ENCODE measurements at places on chromosomes 2 and 18.
A peak's percentile ranks its signal among the peaks of the same experiment; 100 is the strongest.

DNA sequence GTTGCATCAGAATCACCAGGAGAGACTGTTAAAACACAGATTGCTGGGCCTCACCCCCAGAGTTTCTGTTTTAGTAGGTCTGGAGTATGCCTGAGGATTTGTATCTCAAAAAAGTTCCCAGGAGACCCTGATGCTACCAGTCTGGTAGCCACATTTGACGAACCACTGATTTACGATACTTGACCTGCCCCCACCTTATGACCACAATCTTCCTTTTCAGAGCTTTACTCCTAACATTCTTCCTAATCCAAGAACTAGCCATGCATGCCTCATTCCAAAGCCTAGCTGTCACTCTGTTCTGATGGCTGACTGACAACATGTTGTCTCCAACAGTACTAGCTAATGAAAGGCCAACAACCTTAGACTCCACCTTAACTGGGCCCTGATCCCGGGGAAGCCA, 191.4 kb downstream of the MBD2 start:
- DNase-seq: no peak

- DNase-seq: no peak
These were observed 48.4 kb upstream of the LAPTM4A start for GRCh38 chr2:20099780-20100179.

DNA sequence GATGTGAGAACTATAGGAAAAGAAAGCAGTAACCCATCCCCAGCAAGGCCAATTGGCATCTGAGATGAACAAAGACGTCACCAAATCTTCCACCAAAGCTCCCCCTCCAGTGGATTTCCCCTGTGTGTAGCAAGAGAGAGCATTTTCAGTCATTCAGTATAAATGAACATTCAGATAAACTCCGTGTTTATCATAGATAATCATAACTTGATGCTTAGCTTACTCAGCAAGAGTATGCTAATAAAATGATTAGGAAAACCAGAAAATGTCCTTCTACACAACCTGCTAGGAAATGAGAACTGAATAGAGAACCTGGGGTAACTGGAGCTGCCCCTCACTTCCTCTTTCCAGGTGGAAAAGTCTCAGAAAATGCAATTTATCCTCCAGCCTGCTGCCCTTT, 198.0 kb upstream of the CCDC150 start:
- DNase-seq: no peak

DNA sequence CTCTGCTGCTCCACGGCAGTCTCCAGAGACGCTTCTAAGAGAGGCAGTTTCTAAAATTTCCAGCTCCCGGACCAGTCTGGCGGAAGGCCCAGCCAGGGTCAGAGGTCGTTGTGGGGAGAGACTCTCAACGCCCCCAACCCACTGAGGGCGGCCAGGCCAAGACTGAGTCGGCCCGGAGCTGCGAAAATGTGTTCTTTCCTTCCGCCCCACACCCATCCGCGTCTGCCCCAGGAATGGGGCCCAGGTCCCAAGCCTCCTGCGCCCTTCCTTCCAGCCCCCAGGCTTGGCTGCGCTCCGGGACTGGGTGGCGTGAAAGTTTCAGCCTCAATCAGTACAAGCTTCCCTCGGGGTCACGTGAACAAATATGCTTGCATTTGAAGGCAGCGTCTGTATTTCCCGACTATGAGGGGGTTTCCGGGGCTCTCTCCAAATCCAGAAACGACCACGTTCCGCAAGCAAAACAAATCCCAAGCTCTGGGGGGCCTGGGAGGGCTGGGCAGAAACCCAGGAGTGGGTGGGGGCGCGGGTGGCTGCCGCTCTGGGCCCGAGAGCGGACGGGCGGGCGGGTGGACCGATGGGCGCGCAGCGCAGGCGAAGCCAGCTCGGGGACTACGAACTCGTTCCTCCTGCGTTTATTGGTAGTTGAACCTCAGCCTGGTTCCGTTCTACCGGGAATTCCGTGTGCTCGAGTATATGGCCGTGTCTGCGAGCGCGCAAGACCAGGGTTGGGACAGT, 3.3 kb downstream of the HOXD3 start:
- no peak for DNase-seq

DNA sequence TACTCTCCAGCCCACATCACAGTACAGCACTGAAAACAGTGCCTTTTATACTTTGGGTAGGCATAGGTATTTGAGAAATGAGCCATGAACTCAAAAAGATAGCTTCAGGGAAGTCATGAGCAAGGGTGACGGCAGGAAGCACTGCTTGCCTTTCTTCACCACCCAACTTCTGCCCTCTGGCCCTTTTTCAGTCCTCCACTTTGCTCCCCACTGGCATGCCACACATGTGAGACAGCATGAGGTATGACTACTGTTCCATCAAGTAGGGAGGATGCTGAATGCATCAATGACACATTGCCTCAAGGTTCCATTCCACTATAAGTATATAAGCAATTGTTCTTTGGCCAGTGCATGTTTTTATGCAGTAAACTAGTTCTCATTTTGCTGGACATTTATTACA, 373.0 kb downstream of the NRXN1 start:
- no peak for DNase-seq

DNA sequence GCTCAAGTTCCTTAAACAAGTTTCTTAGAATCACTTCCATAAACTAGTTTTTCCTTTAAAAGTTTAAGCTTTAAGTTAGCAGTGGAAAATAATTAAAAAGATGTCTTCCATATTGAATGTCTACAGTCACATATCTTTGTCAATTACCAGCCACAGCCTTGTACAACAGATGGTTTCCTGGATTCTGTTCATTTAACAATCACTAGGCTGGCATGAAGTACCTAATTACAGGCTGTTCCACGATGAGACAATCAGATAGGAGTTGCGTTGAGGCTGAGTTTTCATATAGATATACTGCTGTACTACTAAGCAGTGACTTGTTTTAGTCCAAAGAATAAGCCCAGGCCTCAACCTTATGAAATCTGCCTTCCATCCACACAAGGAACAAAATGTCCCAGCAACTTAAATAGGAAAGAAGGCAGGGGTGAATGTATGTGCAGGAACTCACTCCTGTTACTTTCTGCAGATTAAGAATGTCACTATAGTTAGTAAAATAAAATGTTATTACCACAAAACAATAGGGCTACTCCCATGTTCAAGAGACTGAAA, 131.0 kb downstream of the ZAP70 start:
- no peak for DNase-seq

DNA sequence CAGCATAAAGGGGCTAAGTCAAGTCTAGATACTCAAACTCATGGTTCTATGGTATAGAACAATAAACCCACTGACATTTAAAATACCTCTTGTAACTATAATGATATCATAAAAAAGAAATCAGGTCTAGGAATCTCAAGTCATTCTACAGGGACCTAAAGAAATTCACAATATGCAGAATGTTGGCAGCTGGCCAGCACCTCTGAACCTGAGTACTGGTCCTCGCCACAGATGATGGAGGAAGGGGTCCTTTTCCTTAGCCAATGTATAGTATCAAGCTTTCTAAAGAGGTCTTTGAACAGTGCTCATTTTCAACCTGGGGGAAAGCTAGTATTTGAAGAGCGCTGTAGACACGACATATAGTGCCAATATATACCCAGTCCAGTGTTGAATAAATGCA, 108.4 kb upstream of the ITGB6 start:
- no peak for DNase-seq

DNA sequence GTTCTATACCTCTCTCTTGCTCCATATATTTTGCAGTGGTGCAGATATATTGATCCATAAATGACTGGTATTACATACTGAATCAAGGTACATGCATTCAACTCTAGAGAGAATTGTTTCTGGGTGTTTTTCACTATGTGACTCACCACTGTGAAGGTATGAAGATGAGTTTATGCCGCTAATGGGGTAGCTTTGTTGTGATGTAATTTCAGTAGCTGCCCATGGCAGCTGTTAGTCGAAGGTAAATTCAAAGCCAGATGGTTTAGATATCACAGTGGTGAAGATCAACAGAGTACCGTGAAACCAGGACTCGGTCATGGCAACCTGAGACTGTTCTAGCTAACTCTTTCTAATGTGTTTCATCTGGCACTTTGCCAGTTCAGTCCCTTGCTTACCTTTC, 50.4 kb downstream of the PKP4 start:
- DNase-seq: no peak

- DNase-seq: peak; percentile 52
These were observed 380.4 kb downstream of the CLIP4 start for GRCh38 chr2:29495536-29496060.

- DNase-seq: no peak
These were observed 50.8 kb upstream of the CWC22 start for GRCh38 chr2:180057706-180058412.

- no peak for DNase-seq
These were observed 2.2 kb downstream of the DSG2 start for GRCh38 chr18:31500051-31500688.

GRCh38 chr18:9612977-9613376, 1.4 kb downstream of the PPP4R1 start:
- no peak for DNase-seq

GRCh38 chr2:75065402-75066008, 107.1 kb downstream of the POLE4 start:
- DNase-seq: peak; percentile 55

GRCh38 chr2:160278879-160279177, 78.8 kb upstream of the ITGB6 start:
- DNase-seq: no peak

- DNase-seq: no peak
These were observed 85.6 kb downstream of the SMIM21 start for GRCh38 chr18:75341897-75342296.

DNA sequence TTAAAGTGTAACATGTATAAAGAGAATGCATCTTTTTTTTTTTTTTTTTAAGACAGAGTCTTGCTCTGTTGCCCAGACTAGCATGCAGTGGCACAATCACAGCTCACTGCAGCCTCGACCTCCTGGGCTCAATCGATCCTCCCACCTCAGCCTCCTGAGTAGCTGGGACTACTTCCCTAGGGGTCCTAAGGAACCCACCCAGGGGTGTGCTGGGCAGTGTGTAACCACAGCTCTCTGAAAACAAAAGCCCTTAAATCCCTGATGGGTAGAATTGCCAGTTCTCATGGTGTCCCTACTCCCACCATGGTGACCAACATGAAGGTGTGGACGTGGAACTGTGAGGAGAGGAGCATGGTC, 105.6 kb upstream of the ST3GAL5 start:
- no peak for DNase-seq

GRCh38 chr2:19898592-19899329, 3.0 kb downstream of the TTC32 start:
- DNase-seq: no peak

- no peak for DNase-seq
These were observed 23.9 kb downstream of the RBMS1 start for GRCh38 chr2:160469621-160470204.

DNA sequence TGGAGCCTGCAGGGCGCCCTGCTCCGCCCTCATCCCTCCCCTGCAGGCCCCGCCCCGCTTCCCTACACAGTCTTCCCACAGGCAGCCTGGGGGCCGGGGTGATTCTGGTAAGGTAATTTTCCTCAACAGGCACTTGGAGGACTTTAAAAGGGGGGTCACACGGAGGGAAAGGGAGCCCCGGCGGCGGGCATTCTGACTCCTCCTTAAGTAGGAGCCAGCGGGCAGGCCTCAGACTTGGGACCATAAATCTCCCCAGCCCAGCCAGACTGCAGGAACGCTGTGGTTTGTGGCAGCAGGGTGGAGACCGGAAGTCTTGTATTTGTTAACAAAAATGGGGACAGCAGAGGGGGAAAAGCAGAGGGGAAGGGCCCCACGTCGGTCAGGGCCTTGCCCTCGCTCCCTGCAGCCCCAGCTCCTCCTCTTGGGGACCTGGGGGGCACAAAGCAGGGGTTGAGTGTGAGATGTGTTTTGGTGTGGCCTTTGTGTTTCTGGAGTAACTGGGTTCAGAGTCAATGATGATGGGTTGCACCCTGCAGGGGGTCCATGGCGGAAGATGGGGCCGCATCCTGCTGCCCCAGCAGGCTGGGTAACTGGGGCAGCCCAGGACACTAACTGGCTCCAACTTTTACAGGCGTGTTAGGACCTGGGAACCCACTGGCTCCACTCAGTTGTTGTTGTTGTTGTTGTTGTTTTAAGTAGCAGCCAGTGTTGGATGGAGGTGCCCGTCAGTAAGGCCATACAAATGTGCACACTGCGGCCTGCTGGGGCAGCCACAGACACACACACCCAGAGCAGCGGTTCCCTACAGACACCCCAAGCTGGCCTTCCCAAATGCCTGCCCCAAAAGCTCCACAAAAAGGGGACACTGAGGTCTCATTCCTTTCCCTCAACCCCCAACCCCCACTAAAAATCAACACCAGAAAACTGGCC, 27.7 kb downstream of the SMAD7 start:
- peak; percentile 94 for DNase-seq

- no peak for DNase-seq
These were observed 43.2 kb downstream of the SP140 start for GRCh38 chr2:230268606-230269243.

GRCh38 chr2:99159594-99159993, 4.8 kb downstream of the LIPT1 start:
- no peak for DNase-seq

- DNase-seq: peak; percentile 32
These were observed 13.2 kb upstream of the DNAJC27 start for GRCh38 chr2:24984912-24985311.

DNA sequence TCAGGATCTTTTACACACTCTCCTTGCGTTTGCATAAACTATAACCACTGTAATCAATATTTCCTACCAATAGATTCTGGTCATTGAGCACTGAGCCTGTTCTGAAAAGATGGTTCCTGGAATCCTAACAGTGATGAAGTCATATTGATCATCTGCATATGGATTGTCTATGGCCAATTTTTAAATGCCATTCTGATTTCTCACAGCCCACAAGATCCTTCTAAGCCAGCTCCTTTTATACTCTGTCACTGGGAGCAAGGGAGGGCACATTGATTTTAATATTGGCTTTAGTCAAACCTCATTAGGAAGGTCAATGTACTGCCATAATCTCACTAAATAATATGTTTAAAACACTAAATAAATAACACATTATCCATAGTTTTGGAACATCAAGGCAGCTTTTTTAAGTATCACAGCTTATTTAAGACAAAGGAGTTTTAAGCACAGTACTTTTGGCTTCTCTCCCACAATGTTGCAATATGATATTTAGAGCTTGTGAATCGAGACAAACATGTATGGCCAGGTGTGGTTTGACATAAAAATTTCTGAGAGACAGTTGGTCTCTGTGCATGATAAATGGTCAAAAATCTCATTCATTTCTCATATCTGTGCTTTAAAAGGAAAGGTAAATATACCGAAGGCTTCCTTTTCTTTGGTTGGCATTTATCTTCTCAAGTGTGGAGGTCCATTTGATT, 267.3 kb downstream of the MTX2 start:
- DNase-seq: no peak

DNA sequence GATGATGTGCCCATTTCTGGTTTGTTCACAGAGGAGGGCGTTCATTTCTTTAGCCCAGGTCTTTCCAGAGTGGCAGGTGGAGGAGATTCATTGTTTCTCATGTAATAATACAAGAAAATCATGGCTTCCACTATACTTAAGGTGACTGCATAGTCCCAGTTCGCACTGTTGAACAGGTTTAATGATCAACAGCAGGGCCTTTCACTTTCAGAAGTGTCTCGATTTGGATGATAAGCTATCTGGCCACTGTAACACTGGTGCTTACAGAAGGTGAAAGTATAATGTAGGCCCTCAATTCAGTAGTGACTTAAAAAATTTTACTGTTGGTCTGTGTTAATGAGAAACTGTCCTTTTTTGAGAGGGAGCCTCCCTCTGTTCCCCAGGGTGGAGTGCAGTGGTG, 1.4 kb downstream of the RMC1 start:
- DNase-seq: no peak

GRCh38 chr2:233828546-233829192, 25.7 kb downstream of the HJURP start:
- no peak for DNase-seq

- DNase-seq: no peak
These were observed 81.1 kb upstream of the CD302 start for GRCh38 chr2:159879051-159879604.

Measured in A673 (cell line).